ENCODE measurements at places on chromosomes 6 and 20. TPM values are rescaled to one million over a fixed set of nuclear protein-coding genes. Genes with fewer than 3 reads are reported as not detected.

The NKX2-4 gene
- not detected for total RNA-seq

The OTOR gene
- total RNA-seq: not detected

The BRPF3 gene
- total RNA-seq: 10.1 TPM

The ADGB gene
- total RNA-seq: not detected

The SYNDIG1 gene
- 2.7 TPM for total RNA-seq

The PRELID3B gene
- total RNA-seq: 81.4 TPM

The MEI4 gene
- not detected for total RNA-seq

The MYB gene
- total RNA-seq: 1.3 TPM

The WDR46 gene
- total RNA-seq: 66.0 TPM

The UBE2C gene
- total RNA-seq: 250 TPM

The SLC35F1 gene
- total RNA-seq: not detected

The ZNF831 gene
- not detected for total RNA-seq

The TSPO2 gene
- not detected for total RNA-seq

The SLC26A8 gene
- not detected for total RNA-seq

The ZNF337 gene
- 15.9 TPM for total RNA-seq

The FOXC1 gene
- 6.0 TPM for total RNA-seq

The BTN1A1 gene
- not detected for total RNA-seq

The TAGAP gene
- total RNA-seq: not detected

The RAET1G gene
- total RNA-seq: 9.7 TPM

The MUC22 gene
- total RNA-seq: not detected

The OXT gene
- not detected for total RNA-seq

The GNMT gene
- not detected for total RNA-seq

The CMTR1 gene
- 16.4 TPM for total RNA-seq

The RRAGD gene
- total RNA-seq: 3.3 TPM

The PAK5 gene
- not detected for total RNA-seq

The EIF6 gene
- total RNA-seq: 367 TPM
